ENCODE measurements at places on chromosomes 13 and 19. TPM values are rescaled to one million over a fixed set of nuclear protein-coding genes. Genes with fewer than 3 reads are reported as not detected.

GRCh38 chr19:18170714-18171255 lies 2.8 kb upstream of the IFI30 start:
- no peak for DNase-seq

ATP12A gene
- not detected for total RNA-seq

CCDC169 gene
- 0.44 TPM for total RNA-seq

CYP2F1 gene
- total RNA-seq: not detected

GRCh38 chr13:19596960-19597361 lies 35.6 kb upstream of the TPTE2 start:
- no peak for DNase-seq

All from right atrium auricular region (tissue), 2 donors.